ENCODE measurements at places on chromosomes 1 and 21.

DNA sequence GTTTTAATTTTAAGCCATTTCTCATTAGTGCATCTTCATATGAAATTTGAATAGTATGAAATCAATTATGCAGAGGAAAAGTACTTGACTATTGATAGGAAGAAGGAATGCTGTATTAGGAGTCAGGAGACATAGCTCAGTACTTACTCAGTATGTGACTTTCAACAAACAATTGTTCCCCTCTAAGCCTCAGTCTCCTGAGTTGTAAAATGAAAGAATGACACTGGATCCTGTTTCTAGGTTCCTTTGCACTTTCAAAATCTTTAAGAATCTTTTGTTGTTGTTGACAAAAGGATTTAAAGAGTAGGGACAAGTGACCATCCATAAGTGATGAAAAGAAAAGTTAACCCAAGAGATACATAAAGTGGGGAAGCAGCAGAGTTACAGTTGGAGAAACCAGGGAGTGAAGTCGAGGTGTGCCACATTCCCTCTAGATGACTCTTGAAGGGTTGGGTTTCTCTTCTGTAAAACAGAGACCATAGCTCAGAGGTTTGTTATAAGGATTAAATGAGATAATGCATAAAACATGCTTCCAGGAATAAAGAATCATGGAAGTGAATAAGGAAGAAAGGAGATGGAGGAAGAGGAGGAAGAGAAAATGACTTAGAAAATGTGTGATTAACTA, 105.7 kb upstream of the KCNJ15 start:
- no peak for DNase-seq

- no peak for DNase-seq
These were observed 147.9 kb upstream of the POU3F1 start for GRCh38 chr1:38194472-38194871.

GRCh38 chr1:5690291-5690690, 301.9 kb downstream of the NPHP4 start:
- no peak for DNase-seq

DNA sequence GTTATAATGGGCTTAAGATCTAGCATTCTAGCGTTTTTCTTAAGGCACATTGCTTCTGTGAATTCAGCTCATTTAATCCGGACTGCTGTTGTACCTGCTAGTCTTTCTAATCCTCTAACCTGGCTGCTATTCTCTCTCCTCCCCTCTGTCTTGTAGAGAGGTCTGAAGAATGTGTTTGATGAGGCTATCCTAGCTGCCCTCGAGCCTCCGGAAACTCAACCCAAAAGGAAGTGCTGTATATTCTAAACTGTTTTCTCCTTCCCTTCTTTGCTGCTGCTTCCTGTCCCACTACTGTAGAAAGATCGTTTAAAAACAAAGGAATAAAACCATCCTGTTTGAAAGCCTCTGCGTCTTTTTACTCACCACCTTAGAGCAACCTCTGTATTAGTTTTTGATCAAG, 37.3 kb downstream of the CDC42 start:
- DNase-seq = peak; percentile 37

- peak; percentile 70 for DNase-seq
These were observed 60.6 kb upstream of the LRRC8B start for GRCh38 chr1:89464008-89464407.

DNA sequence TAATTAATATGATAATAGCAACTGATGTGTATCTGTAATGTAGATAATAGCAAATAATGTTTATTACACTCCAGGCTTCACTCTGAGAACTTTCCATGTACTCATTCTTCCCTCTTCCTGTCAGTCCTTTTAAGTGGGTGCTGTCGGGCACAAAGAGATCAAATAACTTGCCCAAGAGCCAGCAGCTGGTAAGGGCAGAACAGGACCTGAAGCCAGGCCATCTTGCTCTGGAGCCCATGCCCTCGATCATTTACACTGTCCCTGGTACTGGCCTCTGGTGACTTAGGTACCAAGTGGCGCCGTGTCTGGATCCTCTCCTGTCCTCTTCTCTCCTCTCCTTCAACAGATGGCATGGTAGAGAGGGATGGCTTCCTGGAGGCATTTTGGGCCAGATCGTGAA, 97.2 kb downstream of the VPS13D start:
- no peak for DNase-seq

- no peak for DNase-seq
These were observed 3.9 kb downstream of the SEMA6C start for GRCh38 chr1:151142411-151143056.

DNA sequence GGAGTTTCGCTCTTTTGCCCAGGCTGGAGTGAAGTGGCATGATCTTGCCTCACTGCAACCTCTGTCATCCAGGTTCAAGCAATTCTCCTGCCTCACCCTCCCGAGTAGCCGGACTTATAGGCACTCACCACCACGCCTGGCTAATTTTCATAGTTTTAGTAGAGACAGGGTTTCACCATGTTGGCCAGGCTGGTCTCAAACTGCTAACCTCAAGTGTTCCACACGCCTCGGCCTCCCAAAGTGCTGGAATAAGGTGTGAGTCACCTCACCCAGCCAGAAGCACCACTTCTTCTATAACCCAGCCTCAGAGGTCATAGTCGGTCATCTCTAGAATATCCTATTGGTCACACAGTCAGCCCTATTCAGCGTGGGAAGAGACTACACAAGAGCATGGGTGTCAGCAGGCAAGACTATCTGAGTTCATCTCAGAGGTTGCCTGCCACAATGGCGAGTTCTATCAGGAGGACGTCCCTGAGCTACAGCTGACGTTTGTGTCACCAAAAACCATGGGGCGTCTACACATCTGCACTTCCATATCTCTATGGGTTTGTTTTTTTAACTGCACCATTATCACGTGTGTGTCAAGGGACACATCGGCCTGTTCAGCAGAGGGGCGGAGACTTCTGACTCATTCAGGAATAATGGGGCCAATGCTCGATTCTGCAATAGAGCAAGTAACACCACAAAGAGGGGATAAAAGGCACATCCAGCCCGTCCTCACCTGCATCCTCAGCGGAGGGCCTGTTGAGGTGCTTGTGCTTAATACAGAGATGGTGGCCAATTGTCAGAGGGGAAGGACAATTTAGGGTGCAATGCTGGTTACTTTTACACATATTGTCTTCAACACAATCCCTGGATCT, 256.3 kb upstream of the IRF2BP2 start:
- peak; percentile 44 for DNase-seq

DNA sequence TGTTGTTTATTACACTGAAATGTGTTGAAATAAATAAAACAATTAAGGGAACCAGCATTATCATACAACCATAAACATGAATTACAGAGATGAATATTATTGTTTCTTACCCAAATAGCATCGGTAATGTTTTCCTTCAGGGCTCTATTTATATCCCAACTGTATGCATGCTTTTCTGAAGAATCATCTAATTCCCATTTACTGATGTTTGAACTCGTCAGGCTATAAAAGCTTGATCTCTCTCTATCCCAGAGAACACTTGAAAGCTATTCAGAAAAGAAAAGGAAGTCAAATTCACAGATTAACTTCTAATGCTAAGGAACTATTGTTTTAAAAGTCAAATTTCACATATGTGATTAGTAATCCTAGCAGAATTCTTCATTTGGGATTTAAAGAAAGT, 12.4 kb downstream of the NUP133 start:
- DNase-seq = no peak

DNA sequence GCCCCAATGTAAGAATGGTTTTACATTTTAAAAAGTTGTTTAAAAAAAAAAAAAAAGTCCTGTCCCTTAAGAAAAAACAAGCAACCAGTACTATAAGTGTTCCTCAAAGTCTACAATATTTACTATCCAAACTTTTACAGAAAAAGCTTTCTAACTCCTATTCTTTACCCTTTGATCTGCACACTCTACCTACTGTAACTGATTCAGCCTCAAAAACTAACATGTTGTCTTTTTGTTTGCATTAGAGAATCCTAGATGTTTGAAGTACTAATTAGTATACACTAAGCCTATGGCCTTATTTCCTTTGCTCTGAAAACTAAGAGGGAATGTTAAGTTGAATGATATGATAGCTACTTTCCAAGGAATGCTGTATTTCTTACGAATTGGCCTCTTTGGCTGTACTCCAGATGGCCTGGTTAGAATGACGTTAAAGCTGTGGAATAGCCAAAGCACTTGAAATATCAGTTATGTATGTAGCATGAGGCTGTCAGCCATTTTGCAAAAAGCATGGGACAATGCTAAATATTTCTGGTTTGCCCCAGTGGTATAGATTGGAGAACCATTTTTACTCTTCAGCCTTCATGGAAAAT, 234.8 kb downstream of the GPR52 start:
- DNase-seq = no peak

GRCh38 chr1:110384581-110385321, 6.1 kb downstream of the SLC16A4 start:
- DNase-seq = no peak

GRCh38 chr21:45588871-45589491, 46.7 kb upstream of the SLC19A1 start:
- DNase-seq = no peak

GRCh38 chr1:163922743-163923201, 601.0 kb downstream of the NUF2 start:
- no peak for DNase-seq

DNA sequence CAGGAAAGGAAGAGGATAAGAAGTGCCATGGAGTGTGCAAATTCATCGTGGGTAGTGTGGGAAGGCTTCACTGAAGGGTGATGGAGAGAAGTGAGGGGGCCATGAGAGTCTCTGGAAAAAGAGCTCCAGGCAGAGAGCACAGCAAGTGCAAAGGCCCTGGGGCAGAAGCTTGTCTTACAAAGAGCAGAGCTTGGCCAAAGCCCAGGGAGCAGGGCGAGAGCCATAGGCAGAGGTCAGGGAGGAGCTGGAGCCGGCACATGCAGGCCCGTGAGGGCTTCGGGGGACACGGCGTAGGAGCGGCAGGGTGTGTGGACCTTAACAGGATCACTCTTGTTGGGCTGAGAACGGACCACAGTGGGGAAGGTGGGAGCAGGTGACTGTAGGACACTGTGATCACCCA, 83.7 kb upstream of the EDN2 start:
- DNase-seq = no peak

GRCh38 chr1:176670853-176671252, 207.9 kb downstream of the PAPPA2 start:
- no peak for DNase-seq

DNA sequence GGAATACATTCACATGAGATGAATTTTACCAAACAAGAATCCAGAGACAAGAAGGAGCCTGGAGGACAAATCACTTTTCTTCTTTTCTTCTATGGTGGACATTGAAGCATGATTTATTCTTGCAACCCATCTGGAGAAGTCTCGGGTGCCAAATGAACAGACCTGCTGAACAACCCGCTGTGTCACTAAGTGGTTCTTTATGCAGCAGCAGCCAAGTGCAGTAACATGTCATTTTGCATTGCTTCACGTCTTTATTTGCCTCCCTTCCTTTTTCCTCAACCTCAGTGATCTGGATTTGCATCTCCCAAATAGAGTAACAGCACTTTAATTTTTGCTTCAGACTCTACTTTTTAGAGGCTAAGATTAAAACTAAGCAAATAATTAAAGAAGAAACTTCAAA, 50.0 kb upstream of the TENT5C start:
- DNase-seq = no peak

All from activated CD4-positive, alpha-beta T cell treated with anti-CD3 and anti-CD28 coated beads, Interleukin-10, Interleukin-2, amounts not matched to agents 100 ng/mL and 50 ng/mL, durations not matched to agents 16 hours and 8 hours (primary cell).